ENCODE measurements at places on chromosomes 1 and 21.

DNA sequence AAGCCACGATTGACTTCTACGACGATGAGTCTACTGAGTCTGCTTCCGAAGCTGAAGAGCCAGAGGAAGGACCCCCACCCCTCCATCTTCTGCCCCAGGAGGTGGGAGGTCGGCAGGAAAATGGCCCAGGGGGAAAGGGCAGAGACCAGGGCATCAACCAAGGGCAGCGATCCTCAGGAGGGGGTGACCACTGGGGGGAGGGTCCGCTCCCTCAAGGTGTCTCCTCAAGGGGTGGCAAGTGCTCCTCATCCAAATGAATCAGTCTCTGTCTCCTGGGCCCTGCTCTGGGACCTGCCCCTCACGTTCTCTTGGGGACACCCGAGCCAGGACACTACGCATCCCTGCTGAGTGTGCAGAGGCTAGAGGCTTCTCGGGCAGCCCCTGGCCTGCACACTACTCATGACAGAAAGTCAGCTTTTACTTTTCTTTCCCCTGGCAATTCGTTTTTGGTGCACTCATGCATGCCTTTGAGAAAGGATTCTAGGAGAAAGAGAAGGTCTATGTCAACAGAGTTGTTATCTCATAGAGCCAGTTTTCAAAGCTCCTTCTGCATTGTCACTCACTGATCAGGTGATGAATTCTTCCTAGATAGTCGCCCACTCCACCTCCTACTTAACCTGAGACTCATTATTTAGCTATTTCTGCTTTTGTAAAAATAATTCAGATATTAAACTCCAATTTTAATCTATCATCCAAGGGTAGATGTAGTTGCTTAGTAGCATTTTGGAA is 11.6 kb downstream of the RIPPLY3 start:
- DNase-seq = no peak

DNA sequence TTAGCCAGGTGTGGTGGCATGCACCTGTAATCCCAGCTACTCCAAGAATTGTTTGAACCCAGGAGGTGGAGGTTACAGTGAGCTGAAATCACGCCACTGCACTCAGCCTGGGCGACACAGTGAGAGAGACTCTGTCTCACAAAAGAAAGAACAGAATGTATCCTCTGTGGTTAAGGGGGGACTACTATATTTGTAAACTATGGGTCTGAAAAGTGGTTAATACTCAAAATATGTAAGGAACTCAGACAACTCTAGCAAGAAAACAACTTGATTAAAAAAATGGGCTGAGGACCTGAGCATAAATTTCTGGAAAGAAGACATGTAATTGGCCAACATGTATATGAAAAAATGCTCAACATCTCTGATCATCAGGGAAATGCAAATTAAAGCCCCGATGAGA is 11.2 kb downstream of the FNBP1L start:
- no peak for DNase-seq

DNA sequence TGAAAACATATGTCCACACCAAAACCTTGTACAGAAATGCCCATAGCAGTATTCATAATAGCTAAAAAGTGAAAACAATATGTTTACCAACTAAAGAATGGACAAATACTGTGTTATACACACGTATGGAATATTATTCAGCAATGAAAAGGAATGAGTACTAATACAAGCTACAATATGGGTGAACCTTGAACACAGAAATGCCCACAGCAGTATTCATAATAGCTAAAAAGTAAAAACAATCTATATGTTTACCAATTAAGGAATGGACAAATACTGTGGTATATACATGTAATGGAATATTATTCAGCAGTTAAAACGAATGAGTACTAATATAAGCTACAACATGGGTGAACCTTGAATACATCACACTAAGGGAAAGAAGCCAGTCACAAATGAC is 3.0 kb downstream of the BTG3 start:
- DNase-seq = no peak

GRCh38 chr21:42760361-42760950 is 107.0 kb downstream of the PDE9A start:
- DNase-seq = no peak

GRCh38 chr1:147236959-147237791 is 5.3 kb upstream of the CHD1L start:
- DNase-seq = no peak

DNA sequence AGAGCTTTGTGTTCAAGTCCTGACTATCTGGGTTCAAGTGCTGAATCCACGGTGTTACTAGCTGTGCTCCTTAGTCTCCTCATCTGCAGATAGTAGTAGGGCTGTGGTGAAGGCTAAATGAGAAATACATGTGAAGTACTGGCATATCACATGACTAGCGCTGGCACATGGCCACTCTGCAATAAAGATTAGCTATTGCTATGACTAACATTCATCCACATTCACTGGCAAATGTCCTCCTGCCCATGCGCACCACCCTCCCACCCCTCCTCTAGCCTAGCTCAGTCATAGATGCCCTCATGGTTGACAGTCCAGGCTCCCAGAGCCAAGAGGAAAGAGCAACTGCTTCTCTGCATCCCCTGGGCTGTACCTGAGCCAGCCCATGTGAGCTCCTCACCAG is 8.5 kb upstream of the COL8A2 start:
- no peak for DNase-seq

DNA sequence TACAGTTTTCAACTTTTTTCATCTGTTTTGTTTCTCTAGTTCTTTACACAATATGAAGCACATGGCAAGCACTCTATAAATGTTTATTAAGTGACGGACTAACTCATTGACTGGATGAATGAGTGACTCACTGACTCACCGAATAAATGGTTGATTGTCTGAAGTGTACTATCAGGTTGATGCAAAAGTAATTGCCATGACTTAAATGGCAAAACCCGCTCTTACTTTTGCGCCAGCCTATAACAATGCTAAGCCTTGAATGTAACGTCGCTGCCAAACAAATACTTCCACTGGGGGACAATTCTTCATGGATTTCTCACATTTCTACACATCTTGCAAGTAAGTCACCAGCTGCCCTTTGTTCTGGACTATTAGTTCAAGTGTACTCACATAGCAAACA is 109.0 kb upstream of the KCTD3 start:
- no peak for DNase-seq

DNA sequence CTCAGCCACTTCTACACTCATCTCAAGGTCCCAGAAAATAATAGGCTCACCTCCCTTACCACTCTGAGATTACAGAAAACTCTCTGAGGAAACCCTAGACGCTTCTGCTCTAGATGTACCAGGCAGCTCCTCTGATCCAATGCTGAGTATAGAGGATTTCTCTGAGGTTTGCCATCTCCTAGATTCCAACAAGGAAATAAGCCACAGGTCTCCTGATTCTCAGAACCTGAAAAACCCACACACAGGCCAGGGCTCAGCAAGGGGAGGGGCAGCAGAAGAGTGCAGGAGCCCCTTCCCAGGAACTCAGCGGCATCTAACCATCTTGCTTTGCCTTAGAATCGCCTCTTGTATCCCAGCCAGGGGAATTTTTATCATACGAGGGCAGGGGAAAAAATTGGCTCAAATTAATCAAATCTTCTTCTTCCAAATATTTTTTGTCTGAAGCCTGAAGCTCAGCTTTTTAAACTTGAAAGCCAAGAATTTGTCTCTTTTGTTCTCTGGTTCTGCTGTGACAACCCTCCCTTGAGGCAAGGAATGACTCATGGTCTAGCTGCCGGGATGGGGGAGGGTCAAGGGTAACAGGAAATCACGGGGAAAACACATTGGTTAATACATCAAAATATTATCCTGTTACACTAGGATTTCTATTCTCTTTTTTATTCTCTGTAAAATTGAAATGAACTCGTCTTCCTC is 30.8 kb downstream of the GORAB start:
- no peak for DNase-seq

GRCh38 chr1:68074472-68074871 is 24.0 kb upstream of the DIRAS3 start:
- no peak for DNase-seq

Data from activated CD8-positive, alpha-beta memory T cell treated with anti-CD3 and anti-CD28 coated beads for 1 hour (primary cell).